ENCODE measurements at places on chromosomes 6 and 20.

DNA sequence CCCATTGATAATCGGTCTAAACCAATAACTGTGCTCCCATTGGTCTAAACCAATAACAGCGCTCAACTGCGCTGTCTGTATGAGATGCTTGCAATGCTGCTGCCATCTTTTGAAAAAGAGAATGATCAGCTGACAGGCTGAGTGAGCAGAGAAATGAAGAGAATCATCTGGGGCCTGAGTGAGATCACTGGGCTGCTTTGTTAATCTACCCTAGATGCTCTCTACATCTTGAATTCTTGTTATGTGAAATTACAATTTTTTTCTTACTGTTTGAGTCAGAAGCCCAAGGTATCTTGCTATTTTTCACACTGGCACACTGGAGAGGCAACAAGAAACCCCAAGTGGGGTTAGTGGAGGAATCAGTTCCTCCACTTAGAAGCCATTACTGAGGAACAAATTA lies 91.5 kb upstream of the GCM1 start:
- DNase-seq: no peak

DNA sequence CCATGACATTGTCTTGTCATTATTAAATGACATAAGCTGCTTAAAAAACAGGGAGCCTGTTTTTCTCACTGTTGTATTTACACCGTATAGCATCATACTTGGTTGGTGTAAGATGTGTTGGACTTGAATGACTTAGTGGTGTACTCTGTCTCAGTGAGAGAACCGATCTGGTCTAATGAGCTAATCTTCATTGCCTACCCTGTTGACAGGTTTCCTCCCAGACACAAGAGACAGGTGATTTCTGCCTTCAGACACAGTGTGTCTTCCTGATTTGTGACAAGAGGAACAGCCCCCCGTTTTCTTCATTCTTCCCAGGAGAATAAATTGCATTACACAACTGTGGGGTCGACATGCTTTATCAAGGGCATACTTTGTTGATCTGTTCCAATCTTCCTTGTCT lies 137.2 kb upstream of the ID4 start:
- no peak for DNase-seq

GRCh38 chr6:37848371-37848770 lies 28.8 kb downstream of the ZFAND3 start:
- no peak for DNase-seq

DNA sequence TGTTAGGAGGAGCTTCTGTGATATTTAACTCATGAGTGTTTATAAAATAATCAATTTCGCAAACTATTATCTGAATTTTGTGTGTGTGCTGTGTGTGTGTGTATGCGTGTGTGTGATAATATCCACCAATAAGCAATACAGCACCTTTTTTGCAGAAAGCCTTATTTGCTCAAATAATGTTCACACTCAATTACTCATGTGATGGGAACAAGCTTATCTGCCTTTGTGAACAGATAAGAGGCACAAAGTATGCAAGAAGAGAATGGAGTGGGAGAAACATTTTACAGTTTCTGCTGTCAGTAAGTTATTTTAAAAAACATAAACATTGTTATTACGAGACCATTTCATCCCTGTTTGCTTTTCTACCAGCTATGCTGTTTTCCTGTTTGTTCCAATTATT lies 36.7 kb upstream of the PTPRK start:
- no peak for DNase-seq
